Activated CD4-positive, alpha-beta memory T cell treated with anti-CD3 and anti-CD28 coated beads, Interleukin-2, amount 10 ng/mL, durations not matched to agents 7 days and 5 days (primary cell): ENCODE measurements at places on chromosomes 1 and 21.

DNA sequence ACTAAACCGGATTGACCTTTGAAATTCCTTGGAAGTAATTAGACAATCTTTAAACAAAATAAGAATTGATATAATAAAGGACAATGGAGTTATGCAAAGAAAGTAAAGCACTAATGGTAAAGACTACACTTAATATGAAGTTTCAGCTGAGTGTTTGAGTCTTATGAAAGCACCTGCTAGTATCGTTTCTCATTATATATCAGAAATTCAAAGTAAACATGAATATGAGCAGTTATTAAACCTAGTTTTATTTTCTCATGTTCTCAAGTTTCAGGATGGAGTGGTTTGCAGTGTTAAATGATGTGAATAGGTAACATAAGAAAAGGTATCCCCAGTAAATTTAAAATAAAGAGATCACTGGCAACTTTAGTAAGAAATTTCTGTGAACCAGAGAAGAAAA is 188.6 kb downstream of the ZP4 start:
- DNase-seq = no peak

DNA sequence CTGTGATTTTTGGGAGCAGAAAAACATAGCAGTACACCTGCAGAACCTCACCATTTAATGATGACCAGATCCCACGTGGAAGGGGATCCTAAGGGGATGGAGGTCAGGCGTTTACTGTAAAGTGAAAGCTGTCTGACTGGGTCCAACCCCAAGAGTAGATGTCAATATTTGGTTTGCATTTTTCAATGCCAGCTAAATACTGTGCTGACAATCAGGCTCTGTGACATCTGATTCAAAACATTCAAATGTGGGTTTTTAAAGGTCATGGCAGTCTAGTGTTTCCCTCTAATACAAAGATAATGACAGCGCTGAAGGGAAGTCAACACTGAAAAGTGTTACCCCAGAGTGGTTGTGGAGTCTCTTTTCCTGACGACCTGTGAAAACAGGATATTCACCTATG is 68.1 kb downstream of the SPAG17 start:
- DNase-seq = no peak

GRCh38 chr1:244174922-244175521 is 123.9 kb downstream of the ZBTB18 start:
- DNase-seq = no peak

GRCh38 chr1:74522148-74522547 is 9.7 kb upstream of the LRRC53 start:
- no peak for DNase-seq

GRCh38 chr1:168509875-168510791 is 33.7 kb downstream of the XCL2 start:
- DNase-seq = no peak

DNA sequence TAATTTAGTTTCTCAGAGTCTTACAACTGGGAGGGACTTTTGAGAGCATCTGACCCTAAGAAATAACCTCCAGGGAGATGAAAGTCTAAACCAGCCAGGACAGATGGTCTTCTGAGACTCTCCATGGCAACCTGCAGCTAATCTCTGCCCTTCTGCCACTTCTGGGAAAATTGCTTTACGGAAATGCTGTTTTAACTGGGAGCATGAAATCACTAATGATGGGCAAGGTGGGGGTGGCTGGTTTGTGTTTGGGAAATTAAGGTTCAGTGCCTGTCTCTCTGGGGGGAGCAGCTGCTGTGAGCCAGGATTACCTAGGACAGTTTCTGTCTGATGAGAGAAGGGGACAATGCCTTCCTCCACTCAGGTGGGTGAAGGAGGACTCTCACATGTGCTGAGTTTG is 33.2 kb downstream of the ROR1 start:
- no peak for DNase-seq

DNA sequence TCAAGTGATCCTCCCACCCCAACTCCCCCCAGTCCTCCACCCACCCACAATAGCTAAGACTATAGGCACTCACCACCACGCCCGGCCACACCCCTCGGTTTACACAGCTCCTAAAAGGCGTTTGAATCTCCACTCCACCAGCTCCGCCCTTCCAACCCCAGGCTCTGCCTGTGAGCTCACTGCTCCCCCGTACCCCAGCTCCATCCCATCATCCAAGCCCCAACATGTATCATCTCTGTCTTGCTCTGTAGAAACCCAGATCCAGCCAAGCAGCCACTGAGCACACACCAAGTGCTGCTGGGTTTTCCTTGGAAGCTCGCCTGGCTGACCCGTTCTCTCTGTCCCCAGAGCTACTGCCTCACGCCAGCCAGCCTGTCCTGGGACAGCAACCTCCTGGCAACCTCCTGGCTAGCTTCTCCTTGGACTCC is 12.0 kb upstream of the S100A2 start:
- DNase-seq = no peak

- peak; percentile 49 for DNase-seq
Measured at GRCh38 chr1:23793018-23793781, 2.3 kb downstream of the LYPLA2 start.

DNA sequence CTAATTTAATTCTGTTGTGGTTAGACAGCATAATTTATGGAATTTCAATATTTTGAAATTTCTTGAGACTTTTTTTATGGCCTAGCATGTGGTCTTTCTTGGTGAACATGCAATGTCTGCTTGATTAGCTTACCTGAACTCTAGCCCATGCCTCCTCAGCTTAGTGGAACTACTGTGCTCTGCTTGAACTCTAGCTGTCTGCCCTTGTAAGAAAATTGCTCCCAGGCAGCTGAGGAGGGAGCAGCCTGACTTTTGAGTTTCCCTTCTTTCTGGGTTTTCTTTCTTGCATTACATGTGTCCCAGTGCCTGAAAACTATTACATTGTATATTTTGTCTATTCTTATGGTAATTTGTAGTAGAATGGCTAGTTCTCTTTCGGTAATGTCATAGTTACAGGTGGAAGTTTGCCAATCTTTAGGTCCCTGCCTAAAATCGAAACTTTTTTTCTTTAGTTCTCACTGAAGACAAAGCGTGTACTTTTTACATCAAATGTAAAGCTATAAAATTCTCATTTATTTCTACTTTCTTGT is 105.3 kb downstream of the MAST2 start:
- no peak for DNase-seq

- DNase-seq = no peak
Measured at GRCh38 chr1:248792342-248792741, 33.4 kb downstream of the SH3BP5L start.

GRCh38 chr1:153513023-153513422 is 22.8 kb downstream of the S100A6 start:
- no peak for DNase-seq

- no peak for DNase-seq
Measured at GRCh38 chr1:41698916-41699860, 214.7 kb upstream of the EDN2 start.

- DNase-seq = no peak
Measured at GRCh38 chr1:203581841-203582240, 44.8 kb upstream of the ATP2B4 start.

GRCh38 chr1:117710710-117711109 is 104.9 kb downstream of the TENT5C start:
- DNase-seq = no peak

- DNase-seq = no peak
Measured at GRCh38 chr1:111202707-111203623, 2.5 kb upstream of the DENND2D start.

DNA sequence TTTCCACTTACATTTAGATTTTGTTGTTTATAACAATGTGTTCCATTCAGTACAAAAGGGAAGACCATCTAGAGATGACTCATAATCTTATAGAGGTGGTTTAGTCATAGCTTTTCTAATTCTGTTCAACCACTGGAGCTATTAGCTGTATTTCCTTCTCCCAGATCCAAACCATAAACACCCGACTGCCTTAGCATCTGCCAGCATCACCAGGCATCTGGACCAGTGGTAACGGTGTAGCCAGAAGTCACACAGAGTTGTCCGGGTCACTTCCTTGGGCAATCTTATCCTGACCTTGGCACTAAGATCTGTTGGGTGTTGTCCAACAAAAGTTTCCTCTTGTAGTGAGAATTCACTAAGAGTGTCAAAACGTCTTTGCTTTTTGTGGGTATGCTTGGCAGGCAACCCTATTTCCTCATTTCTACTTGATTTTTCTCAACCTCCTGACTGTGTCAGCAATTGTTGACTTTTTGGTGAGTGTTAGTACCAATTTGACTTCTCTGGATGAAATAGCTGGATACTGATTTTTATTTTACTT is 372.1 kb upstream of the B3GALT2 start:
- peak; percentile 20 for DNase-seq

GRCh38 chr1:84525779-84526178 is 19.4 kb upstream of the GNG5 start:
- DNase-seq = no peak

DNA sequence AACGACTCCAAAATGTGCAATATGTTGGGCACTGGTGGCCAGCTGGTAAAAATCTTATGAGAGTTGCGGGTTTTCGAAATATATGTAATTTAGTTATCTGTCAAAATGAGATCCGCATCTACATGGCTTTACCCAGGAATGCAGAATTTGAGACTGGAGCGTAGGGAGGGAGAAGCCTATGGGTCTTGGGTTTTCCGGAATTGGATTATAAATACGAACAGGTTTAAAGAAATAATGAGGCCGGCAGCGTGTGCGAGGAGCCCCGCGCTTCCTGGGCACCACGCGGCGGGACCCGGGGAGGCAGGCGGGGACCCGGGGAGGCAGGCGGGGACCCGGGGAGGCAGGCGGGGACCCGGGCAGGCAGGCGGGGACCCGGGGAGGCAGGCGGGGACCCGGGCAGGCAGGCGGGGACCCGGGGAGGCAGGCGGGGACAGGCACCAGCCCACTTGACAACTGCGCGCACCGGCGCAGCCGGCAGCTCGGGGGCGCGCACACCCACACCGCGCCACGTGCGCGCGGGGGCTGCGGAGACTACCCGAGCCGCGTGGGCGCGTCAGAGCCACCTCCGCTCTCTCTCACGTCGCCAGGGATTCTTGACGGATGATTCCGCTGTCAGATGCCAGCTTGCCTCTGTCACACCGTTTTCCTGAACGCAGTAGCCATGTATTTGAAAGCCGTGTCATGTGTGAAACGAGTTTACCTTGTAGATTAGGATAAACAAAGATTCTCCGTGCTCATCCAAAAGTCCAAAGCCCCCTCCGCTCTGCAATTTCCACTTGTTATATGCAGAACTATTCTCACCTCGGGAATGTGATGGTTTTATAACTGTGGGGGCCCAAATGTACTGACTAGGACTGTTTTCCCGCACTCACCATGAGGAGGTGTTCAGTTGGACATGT is 54.3 kb upstream of the HNRNPU start:
- DNase-seq = peak; percentile 31

DNA sequence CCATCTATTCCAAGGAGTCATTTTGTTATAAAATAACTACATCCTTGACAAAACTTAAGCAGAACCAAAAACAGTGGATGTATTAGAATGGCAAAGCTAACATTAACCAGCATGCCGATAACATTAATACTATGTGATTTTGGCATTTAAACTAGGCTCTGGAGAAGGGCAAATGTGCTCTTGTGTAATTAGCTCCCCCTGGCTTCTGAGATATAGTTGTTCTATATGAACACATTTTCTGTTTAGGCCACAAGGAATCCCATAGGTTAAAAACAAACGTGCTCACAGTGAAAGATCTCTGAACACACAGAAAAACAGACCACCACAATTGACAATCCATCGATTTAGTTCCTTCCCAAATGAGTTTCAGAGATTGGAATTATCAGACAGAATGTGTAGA is 57.4 kb upstream of the TARS2 start:
- no peak for DNase-seq

GRCh38 chr1:92790081-92790480 is 5.2 kb upstream of the EVI5 start:
- DNase-seq = no peak

DNA sequence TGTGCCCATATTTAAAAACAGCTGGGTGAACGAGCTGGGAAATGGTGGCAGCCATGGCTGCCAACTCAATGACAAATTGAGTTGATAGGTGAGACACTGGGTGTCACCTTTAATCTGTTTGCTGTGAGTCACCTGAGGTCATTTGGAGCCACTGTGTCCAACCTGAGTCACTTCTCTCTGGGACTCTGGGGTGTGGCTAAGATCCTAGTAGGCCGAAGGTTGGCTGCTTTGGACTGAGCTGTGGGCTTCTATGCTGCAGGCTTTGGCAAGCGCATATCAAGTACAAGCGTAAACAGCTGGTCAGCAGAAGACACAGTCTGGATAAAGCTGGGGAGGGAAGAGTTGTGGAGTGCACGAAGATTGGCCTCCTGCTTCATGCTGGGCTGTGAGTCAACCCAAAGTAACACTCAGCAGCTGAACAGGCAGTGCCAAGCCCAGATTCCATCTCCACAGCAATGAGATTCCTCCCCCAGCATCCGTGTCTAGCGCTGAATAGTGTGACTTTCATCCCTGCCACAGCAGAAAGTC is 24.0 kb downstream of the TEX35 start:
- no peak for DNase-seq

DNA sequence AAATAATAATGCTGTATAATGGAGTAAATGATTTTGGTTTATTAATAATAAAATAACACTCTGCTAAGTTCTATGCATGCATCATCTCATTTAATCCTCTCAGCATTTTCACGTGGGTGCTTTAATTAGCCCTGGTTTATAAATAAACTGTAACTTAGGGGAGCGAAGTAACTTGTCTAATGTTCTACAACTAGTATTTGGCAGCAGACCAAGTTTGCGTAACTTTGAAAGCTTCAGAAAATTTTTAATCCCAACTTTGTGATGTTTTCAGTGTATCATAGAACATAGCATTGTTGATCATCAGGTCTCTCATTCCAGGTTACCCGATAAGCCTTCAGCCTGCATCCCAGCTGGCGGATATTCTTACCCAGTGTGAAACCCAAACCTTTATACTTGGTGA is 322.4 kb upstream of the SGIP1 start:
- DNase-seq = no peak

GRCh38 chr21:29697555-29698193 is 242.1 kb downstream of the GRIK1 start:
- DNase-seq = no peak

- DNase-seq = no peak
Measured at GRCh38 chr1:17155257-17155920, 36.1 kb upstream of the PADI2 start.

- no peak for DNase-seq
Measured at GRCh38 chr21:39125752-39126485, 57.3 kb downstream of the PSMG1 start.

GRCh38 chr1:43858324-43858723 is 75.3 kb upstream of the ARTN start:
- DNase-seq = no peak

DNA sequence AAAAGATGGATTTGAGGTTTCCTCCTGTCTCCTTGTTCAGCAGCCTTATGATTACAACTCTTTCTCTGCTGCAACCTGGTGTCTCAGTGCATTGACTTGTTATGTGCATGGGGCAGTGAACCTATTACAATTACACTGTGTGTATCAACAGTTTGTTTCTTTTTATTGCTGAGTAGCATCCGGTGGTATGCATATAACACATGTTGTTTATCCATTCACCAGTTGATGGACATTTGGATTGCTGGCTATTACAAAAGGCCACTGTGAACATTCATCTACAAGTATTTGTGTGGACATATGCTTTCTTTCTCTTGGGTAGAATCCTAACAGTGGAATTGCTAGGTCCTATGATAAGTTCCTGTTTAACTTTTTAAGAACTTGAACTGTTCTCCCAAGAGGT is 65.9 kb downstream of the FMO4 start:
- no peak for DNase-seq

DNA sequence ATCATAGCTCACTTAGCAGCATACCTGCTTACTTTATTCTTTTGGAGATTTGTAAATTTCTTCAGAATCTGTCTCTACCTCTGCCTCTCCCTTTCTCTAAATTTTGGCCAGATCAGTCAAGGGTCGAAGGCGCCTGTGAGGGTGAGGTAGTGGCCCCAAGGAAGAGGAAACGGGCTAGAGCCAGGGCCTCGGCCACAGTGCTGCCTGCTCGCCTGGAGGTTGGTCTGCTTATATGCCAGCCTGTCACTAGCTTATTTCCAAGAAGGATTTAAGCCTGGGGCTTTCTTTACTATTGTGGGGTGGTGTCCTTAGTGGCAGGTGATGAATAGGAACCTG is 19.6 kb downstream of the PEX14 start:
- DNase-seq = no peak
